ENCODE measurements at places on chromosomes 13 and 19.

GRCh38 chr19:33471111-33471996 lies 50.2 kb downstream of the PEPD start:
- no peak for DNase-seq

DNA sequence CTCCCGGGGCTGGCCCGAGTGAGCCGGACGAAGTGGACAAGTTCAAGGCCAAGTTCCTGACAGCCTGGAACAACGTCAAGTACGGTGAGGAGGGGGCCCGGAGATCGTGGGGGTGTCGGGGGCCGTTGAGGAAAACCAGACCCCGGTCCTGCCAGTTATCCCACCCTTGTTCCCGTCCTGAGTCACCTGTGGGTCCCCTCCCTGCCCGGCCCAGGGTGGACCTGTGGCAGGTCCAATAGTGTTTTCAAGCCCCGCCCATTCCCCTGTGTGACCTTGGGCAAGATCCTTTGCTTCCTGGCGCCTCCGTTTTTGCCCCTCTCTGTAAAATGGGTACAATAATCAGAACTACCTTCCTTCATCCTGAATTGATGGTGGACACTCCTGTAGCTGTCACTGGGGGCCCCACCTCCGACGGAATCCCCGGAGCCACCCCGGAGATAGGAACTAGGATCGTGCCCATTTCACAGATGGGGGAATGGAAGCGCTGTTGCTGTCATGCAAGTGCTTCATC lies 593 bp downstream of the ATG4D start:
- no peak for DNase-seq

DNA sequence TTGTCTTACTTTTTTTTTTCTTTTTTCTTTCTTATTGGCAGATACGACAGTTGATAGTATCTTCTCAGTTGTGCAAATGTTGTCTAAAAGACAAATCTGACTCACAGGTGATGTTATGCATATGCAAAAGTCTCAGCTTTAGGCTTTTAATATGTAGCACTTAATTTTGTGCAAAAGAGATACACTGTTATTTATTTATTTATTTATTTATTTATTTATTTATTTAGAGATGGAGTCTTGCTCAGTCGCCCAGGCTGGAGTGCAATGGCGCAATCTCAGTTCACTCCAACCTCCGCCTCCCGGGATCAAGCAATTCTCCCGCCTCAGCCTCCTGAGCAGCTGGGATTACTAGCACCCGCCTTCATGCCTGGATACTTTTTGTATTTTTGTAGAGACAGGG lies 383.9 kb upstream of the PCDH9 start:
- no peak for DNase-seq

GRCh38 chr13:20435616-20436368 lies 89.9 kb downstream of the CRYL1 start:
- DNase-seq, result no peak

GRCh38 chr19:33947265-33947964 lies 150.7 kb downstream of the KCTD15 start:
- DNase-seq, result no peak

GRCh38 chr19:33631609-33631973 lies 9.8 kb downstream of the CHST8 start:
- no peak for DNase-seq

DNA sequence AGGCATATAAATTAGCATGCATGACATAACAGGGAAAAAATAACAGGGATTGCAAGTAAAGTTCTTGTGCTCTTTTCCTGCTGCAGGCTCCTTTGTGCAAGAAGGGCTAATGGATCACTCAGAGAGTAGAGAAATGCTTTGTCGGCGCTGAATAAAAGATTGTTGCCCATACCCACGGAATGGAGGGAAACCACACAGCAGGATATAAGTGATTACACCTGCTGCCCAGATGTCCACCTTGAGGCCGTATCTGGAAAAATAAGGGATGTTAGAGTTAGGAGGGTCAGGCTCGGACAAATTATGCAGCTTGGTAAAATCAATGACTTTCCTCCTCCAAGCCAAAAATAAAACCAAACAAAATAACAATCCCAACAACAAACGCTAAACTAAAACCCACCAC lies 322.3 kb downstream of the DCLK1 start:
- no peak for DNase-seq

DNA sequence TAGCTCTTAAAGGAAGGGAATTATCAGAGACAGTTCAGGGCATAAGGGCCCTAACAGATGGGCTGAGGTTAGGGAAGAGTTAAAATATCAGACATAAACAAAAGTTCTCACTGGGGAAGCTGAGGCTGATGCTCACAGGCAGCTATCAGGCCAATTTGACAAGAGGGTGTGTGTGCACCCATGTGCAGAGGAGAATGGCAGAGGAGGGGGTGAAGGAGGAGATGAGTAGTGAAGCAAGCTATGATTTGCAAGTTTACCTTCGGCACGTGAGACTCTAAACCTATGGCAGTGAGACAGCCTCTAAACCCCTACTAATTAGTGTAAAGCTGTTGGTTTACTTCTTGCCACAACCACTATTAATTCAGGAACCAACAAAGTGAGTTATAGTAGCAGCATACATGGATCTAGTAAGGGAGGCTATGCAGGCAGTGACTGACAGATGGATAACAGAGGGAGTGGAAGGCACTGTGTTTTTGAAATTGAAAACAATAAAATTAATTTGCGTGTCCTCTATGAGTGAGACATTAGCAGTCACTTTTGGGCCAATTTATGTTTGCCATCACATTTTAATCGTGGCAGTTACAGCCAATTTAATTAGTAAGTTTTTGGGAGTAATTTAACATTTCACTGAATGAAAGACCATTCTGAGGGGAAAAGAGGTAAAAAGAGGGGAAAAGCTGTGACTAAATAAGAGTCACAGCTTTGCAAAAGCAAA lies 99.6 kb upstream of the HTR2A start:
- DNase-seq, result no peak

DNA sequence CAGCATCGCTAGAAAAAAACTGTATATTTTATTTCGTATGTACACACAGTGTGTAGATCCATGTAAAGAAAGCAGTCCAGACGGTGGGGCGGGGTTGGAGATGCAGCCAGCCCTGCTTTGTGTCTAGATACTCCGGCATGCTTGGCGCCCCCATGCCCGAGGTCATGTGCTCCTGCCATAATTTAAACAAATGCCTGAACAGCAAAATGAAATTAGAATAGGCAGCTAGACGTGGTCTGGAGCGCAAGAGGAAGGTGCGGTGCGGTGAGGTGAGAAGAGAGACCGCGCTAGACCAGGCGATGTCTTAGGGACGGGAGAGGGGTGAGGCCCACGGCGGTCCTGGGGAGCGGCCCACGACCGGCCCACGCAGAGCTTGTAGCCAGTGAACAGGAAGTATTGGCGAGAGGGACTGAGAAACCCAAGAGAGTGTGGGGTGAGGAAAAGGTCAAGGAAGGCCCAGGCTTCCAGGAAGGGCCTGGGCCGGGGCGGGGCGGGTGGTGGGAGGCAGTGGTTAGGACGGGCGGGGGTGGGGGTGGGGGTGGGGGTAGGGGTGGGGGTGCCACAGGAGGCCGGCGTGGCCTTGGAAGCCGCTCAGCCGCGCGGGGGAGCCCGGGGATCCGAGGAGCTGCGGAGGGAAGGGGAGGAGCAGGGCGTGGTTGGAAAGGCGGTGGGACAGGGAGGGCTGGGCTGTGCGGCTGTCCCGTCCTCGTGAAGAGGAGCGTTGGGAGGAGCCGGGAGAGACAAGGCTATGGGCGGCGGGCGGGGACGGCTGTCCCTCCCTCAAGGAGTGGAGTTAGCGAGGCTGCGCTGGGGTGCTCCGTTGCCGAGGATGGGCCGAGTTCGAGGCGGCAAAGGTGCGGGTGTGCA lies 254.7 kb upstream of the SGCG start:
- DNase-seq, result no peak

GRCh38 chr19:7868326-7868670 lies 5.9 kb downstream of the PRR36 start:
- no peak for DNase-seq

GRCh38 chr13:85557691-85558467 lies 241.3 kb downstream of the SLITRK6 start:
- DNase-seq, result no peak

- DNase-seq, result no peak
Measured at GRCh38 chr13:28045861-28046260, 54.5 kb downstream of the FLT3 start.

DNA sequence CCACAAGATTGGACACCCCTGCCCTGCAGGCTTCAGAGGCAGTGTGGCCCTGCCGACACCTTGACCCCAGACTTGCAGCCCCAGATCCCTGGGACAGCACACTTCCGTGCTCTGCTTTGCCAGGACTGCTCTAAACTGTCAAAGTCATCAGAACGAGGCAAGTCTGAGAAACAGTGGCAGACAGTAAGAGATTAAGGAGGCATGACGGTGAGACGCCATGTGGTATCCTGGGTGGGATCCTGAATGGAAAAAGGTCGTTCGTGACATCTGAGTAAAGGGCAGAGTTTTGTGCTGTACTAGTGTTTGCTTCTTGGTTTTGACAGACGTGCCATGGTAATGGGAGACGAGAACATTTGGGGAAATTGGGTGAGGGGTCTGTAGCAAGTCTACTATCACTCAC lies 13.8 kb downstream of the ZNF579 start:
- DNase-seq, result no peak

- DNase-seq, result no peak
Measured at GRCh38 chr13:106100171-106100919, 435.1 kb downstream of the EFNB2 start.

All from stimulated activated CD4-positive, alpha-beta T cell treated with anti-CD3 and anti-CD28 coated beads, Interleukin-4, amount 100 ng/mL, for 48 hours (primary cell).